ENCODE measurements at places on chromosomes 6 and 20.

DNA sequence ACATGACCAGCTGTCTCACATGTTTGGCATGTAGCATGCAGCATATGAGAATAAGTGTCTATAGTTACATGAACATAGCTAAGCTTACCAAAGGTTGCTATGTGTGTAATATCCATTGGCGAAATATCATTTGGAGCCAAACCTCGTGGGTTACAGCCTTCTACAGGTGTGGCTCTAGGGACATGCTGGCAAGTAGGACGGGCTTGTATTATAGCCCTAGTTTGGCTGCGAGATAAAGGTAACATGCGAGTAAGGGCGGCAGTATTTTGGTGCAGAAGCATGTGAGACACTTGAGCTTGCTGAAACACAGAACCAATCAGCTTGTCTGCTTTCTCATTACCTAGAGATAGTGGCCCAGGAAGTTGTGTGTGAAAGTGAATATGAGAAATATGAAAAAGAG, 6.5 kb upstream of the ABHD12 start:
- DNase-seq: no peak

- no peak for DNase-seq
Observed at GRCh38 chr20:22827916-22828315, 207.2 kb upstream of the SSTR4 start.

DNA sequence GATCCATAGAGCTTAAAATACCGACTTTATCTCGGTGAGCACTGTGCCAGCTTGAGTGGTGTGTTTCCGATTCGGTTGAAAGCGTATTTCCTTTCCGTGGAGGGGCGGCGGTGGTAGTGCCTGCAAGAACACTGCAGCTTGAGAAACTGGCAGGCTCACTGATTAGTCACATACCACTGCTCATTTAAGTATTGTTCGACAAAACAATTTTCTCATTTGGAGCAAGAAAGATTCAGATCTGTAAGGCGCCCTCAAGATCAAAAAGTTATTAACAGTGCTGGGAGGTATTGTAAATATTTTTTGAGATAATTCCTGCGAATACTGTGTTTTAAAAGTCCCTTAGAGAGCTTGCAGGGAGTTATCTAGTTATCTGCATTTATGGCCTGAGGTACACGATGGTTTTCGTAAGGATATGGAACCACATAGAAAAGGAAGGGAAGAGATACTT, 1.3 kb downstream of the MAPK14 start:
- DNase-seq: no peak

GRCh38 chr6:129498950-129499842, 210.8 kb downstream of the ARHGAP18 start:
- peak; percentile 32 for DNase-seq

DNA sequence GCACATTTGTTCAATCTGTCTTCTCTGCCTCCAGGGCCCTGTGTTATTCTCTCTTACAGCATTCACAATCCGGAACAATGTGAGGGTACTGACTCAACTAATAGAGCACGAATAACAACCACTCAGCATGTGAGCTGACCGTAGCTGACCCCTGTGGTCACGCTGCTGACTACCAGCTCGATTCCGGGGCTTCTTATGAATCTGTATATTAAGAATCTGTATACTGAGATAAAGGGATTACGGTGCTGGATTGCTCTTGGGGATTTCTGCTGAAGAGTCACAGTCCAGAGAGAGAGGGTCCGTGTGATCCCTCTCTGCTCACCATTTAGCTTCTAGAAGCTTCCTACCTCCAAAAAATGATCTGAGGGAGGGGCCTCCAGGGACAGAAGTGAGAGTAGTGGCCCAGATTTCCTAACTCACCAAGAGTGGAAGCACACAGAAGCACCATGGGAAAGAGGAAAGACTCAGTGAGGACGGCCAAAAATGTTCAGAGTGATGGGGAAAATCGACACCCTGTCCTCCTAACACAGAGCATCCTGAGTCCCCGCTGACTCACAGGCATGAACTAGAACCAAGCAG, 156.2 kb downstream of the THBS2 start:
- no peak for DNase-seq

DNA sequence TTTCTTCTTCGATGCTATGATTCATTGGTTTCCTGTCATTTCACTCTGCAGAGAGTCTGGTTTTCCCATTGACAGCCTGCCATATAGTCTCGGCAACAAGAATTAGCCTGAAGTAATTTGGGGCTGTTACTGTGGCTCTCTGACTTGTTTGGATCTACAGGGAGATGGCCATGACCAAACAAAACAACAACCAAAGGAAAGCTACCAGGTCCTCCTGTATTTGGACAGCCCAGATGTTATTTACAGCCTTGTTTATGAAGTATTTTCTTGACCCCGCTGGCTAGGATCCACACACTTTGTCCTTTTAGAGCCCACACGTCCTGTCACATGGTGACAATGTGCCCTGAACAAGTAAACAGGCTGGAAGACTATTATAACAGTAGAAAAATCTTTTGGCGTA, 111.4 kb upstream of the PREP start:
- DNase-seq: no peak

GRCh38 chr6:134002821-134003220, 49.6 kb downstream of the SLC2A12 start:
- no peak for DNase-seq

DNA sequence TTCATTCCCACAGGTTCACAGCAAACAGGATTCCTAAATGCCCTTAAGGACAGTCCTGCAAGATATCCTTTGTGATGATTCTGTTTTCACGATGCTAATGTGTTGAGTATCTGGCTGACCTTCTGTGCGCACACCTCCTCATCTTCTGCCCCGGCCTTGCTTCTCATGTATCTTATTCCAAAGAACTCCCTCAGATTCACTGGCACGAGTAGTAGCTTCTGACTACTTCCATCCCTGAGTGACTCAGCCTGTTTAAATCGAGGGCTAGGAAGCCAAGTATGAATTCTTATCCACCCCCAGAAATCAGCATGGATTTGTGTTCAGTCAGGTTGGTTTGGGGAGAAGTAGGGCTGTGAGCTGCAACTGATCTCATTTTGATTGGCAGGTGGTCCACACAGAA, 190.2 kb upstream of the SNX9 start:
- DNase-seq: no peak

- DNase-seq: no peak
Observed at GRCh38 chr6:127547215-127547614, 28.1 kb upstream of the MTCL3 start.

GRCh38 chr20:63124782-63125580, 91.0 kb downstream of the YTHDF1 start:
- DNase-seq: no peak

DNA sequence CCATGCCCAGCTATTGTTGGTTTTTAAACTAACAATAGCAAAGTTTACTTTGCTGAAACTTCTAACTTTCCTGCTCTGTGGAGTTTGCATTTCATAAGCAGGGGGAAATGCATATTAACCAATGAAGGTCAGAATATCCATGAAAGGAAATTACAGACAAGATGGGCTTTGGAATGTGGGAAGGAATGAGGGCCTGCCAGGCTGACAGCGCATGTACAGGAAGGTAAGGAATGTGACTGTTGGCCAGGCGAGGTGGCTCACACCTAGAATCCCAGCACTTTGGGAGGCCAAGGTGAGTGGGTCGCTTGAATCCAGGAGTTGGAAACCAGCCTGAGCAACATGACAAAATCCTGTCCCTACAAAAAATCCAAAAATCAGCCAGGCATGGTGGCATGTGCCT, 49.6 kb downstream of the CDK5RAP1 start:
- no peak for DNase-seq

GRCh38 chr6:76942203-76942966, 520.9 kb downstream of the HTR1B start:
- DNase-seq: no peak
